DMS53 (cell line): ENCODE measurements at places on chromosomes 3 and 15.

DNA sequence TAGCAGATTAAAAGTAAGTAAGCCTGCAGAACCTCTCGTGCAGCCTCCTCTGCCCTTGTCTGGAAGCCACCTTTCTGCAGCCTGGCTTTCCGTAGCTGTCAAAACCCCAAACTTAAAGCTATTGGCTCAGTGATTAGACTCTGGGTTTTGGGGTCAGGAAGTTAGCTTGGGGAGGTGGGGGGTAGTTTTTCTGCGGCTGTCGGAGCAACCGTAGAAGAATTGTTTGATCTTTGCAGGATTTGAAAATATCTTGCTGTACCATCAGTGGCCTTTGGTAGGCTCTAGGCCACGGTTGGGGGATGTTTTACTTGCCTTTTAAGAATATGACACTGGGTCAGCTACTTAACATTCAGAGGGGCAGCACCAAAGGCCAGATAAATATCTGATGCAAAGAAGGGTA is 88.4 kb upstream of the RASGRP1 start:
- DNase-seq: no peak

DNA sequence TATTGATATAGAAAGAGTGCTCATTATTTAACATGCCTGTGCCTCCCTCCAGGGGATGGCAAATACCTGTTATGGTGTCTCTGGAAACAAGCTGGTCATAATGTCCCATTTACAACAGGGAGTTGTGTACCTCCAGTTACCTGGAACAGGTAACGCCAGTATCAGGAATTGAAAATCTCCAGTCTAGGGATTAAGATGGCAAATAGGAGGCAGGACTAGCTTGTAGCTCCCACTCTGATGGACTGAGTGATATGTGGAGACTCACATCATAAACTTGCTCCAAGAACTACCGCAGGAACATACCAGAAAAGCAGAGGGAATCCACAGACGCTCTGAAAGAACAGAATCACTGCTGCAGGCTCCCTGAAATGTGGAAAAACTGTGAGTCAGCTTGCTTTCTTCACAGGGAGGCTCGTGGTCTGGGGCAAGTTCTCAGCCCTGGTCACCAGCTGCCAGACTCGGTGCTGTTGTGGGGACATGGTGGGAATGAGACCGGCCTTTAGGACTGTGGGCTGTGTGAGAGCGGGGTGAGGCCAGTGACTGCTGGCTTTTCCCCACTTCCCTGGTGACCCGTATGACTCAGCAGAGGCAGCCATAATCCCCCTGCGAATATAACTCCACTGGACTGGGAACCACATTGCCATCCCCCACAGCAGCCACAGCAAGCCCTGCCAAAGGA is 97.4 kb downstream of the KCNAB1 start:
- peak; percentile 86 for DNase-seq

GRCh38 chr3:78414261-78414660 is 1353.5 kb downstream of the ROBO1 start:
- DNase-seq: no peak

DNA sequence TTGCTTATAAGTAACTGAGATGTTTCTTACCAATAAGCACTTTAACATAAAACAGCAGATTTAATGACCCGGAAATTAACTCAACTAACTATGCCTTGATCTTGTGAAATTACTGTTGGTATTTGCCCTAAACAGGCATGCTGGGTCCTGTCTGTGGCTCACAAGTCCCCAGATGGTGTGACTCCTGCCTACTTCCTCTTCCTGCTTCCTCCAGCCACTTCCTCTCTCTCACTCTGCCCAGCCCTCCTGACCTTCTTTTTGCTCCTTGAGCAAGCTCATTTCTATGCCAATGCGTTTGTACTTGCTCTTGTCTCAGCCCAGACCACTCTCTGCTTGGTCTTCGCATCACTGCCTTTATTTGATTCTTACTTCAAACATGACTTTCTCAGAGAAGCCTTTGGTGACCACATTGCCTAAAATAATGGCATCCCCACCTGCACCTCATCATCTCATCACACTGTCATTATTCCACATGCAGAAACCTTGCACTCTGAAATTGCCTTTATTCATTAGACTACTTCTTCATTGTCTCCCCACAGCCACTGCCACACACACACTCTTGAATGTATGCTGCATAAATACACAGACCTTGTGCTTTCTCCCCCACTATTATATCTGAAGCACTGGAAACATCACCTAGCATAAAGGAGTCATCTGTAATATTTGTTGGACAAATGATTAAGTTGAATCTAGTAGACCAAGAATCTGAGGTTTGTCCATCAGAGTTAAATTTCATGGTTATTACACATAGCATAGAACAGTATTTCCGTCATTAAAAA is 256.3 kb upstream of the SEMA6D start:
- DNase-seq: no peak

DNA sequence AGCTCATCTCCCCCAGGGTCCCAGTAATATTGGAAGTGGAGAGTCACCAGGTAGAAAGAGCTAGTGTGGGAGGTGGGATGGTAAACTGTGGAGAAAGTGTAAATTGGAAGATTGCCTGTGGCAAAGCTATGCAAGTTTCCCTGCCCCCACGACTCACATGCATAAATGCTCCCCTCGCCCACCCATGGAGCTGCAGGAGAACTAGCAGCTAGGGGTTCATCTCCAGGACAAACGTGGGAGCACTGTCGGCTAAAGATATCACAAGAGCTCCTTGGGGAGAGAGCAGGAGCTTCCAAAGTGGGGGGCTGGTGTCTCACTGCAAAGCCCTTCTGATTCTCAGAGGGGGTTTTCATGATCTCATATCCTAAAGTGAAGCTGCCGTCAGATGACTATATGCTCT is 91.4 kb upstream of the PLCL2 start:
- no peak for DNase-seq

GRCh38 chr15:33757516-33758232 is 210.6 kb upstream of the CHRM5 start:
- DNase-seq: no peak

DNA sequence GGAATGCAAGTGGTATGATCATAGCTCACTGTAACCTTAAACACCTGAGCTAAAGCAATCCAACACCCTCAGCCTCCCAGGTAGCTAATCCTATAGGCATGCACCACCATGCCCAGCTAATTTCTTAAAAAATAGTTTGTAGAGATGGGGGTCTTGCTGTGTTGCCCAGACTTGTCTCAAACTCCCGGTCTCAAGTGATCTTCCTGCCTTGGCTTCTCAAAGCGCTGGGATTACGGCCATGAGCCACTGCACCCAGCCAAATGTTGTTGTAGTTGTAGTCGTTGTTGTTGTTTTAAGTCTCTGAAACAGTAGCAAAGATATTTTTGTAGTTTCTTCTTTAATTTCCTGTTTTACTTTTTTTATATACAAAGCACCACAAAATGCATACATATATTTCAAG is 616.6 kb downstream of the NAALADL2 start:
- DNase-seq: no peak

GRCh38 chr3:13173186-13173585 is 100.0 kb upstream of the IQSEC1 start:
- no peak for DNase-seq

DNA sequence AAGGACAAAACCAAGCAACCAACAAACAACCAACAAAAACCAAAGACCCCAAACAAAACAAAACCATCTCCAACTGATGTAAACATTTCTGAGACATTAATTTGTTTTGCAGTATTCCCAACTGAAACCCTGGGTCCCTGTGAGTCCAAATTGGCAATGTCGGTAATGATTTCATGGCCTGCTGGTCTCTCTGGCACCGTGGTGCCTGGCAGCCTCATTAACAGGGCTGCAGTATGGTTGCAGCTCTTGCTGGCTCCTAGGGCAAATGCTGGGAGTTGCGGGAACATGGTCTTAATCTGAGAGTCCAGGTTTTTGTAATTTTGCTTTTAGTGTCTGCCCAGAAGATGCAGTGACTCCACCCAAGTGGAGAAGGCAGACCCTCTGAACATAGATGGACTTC is 128.3 kb downstream of the SV2B start:
- no peak for DNase-seq

DNA sequence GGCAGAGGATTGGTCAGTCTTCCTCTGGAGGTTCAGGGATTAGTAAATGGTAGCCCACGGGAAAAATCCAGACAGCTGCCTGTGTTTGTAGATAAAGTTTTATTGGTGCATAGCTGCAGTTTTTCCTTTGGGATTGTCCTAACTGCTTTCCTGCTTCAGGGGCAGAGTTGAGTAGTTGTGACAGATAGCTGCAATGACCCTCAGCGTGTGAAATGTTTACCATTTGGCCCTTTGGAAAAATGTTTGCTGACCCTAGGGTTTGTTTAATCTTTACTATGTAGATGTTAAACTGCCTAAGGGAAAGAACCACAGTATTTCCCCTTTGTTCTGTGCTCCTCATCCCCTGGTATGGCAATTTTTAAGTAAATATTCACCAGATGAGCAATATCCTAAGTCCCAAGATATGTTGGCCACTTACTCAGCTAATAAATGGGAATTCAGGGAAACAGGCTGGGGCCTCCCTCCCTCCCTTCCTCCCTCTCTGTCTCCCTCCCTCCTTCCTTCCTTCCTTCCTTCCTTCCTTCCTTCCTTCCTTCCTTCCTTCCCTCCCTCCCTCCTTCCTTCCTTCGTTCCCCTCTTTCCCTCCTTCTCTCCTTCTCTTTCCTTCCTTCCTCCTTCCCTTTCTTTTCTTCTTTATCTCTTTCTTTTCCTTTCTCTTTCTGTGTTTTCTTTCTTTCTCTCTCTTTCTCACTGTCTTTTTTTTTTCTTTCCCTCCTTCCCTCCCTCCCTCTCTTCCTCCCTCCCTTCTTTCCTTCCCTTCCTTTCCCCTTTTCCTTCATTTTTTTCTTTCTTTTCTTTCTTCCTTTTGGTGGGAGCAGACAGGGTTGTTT is 234.6 kb upstream of the BHLHE40 start:
- DNase-seq: no peak

- DNase-seq: no peak
These were observed 8.3 kb downstream of the BDH1 start for GRCh38 chr3:197547306-197548011.

- DNase-seq: peak; percentile 96
These were observed 7.1 kb upstream of the FMN1 start for GRCh38 chr15:33201491-33202231.

DNA sequence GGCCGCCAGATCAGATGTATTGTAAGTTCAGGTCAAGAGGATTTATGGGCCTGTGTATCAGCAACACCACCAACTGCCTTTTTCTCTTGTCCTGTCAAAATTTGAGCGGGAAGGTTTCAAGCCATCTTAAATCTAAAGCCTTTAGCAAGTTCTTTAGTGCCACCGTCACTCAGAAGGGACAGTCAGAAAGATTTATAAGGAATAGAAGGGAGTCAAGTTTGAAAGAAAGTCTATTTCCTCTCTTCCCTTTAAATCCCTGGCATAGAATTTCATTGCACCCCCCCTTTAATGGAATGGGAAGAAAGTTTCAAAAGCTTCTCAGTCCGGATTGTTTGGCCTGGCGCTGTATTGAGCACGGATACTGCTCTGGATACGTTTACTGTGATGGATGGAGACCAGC is 359.4 kb downstream of the FEZF2 start:
- DNase-seq: no peak

DNA sequence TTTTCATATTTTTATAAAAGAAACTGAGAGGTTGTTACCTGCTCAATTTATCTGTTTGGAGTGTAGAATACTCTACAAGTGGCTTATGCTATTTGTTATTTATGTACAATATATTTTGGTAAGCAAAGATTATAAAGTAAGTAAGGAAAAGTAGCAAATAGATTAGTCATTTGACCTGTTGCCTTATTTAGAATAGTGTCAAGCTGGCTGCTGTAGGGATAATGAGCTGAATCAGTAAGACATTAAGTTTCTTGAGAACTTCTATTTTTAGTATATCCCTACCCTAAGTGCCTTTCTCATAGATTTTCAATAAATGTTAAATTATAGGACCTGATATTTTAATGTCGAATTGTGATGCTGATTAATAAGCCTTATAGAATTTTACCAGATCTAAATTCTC is 37.2 kb downstream of the ECT2 start:
- DNase-seq: no peak

DNA sequence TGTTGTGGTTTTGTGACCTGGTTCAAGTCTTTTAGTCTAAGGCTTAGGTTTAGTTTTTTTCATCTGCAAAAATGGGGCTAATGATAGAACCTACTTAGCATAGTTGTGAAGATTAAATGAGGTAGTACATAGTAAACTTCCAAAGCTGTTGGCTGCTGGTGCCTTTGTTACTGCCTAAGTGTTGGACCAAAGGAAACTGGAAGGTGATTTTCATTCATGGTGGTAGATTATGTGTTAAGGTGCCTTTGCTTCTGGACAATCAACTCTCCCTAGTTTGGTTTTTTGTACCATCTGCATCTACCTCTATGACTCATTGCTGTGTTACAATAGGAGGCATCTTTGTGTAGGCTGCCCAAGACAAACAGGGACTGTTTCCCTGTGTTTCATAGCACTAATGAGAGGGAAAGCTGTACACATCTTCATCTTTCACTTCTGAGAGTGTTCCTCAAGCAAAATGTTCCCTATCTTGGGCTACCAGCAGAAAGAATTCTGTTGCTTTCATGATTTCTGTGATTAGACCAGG is 3.2 kb downstream of the MAP2K1 start:
- peak; percentile 18 for DNase-seq

DNA sequence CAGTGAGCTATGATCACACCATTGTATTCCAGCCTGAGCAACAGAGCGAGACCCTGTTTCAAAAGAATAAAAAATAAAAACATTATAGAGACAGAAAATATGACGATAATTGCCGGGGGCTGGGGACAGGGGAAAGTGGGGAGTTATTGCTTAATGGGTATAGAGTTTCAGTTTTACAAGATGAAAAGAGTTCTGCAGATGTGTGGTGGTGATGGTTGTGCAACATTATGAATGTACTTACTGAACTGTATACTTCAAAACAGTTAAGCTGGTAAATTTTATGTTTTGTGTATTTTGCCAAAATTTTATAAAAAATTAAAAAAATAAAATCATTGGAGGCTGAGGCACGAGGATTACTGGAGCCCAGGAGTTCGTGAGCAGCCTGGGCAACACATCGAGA is 24.8 kb upstream of the ZNF774 start:
- no peak for DNase-seq

- DNase-seq: peak; percentile 77
These were observed 52.8 kb downstream of the CORO2B start for GRCh38 chr15:68631601-68632051.

DNA sequence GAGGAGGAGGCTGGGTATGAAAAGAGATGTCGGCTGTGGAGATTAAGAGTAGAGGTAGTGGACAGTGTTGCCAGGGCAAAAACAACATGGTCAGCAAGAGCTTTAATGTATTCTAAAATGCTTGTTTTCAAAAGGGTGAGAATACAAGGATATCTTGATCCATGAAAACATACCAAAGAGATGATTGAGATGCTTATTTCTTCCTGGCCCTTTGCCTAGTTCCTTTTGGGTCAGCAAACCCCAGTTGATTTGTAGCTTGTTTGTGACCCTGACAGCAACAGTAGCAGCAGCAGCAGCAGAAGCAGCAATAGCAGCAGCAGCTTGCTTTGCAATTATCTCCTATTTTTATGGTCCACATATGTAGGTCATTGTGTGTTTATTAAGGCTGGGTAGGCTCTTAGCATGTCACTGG is 337.3 kb downstream of the LPP start:
- DNase-seq: no peak
